Inflammatory macrophage treated with lipopolysaccharide for 1 hour (primary cell): ENCODE measurements at places on chromosomes 3 and 15.

DNA sequence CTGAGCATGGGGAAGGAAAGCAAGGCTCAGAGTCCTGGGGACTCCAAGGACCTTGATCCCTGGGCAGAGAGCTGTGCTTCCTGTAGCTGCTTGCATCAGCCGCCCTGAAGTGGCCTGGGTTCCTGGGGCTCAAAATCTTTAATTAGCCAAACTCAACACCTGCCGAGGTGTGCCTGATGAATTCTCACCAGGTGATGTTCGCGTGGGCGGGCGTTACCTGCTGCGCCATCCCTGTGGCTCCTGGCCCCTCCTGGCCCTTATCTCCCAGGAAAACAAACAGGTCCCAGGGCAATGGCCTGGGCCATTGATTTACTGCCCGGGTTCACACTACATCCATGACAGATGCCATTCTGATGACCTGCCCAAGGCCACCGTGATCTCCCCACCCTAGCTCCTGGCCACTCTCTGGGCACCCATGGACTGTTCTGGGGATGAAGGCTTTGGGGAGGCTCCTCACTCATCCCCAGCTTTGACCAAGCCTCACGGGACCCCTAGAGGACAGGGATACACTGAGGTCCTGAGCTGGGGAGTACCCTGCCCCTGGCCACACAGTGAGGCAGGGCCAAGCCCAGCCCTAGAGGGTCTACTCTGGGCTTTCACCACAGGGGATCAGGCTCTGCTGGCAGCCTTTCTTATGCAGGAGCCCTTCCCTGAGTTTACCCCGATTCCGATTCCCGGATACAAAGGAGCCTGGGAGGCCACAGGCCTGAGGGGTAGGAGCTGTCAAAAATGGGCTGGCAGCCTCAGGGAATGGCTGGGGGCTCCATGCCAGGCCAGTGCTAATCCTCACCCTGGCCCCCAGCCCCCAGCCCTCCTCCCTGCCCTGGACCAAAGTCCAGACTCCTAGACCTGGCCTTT is 5.7 kb downstream of the SLC38A3 start:
- no peak for DNase-seq

DNA sequence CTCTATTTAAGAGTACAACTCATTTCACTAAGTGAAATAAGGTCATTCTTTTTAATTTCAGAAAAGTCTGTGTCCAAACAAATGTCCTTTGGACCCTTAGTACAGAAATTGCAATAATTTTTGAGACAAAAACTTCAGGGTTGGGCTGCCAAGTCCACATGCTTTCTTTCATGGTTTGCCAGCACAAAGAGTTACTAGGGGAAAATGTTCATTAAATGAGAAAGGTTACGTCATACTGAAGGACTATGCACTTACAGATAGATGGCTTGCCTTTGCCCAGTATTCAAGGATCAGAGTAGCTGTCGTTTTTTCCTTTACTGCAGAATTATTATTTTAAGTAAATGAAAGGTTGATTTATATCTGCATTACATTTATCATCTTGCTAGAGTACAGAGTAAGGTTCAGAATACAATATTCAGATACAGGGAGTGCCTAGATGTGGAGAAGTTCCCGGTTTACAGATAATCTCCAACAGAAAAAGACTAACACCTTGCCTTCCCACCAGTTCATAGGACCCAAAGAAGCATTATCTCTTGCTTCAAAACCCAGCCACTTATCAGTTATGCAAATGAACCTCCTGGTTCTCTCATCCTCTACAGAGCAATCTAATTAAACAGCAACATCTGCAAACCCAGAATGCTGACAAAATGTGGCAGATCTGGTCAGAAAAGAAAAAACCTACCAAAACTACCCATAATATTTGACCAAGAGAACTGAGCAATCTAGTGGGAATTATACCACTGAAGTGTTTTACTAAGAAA is 179.3 kb downstream of the FRMD5 start:
- DNase-seq = no peak

- DNase-seq = peak; percentile 48
These were observed 31.6 kb downstream of the TIPARP start for GRCh38 chr3:156705761-156706616.

GRCh38 chr3:194373028-194373427 is 3.5 kb upstream of the LRRC15 start:
- DNase-seq = no peak

DNA sequence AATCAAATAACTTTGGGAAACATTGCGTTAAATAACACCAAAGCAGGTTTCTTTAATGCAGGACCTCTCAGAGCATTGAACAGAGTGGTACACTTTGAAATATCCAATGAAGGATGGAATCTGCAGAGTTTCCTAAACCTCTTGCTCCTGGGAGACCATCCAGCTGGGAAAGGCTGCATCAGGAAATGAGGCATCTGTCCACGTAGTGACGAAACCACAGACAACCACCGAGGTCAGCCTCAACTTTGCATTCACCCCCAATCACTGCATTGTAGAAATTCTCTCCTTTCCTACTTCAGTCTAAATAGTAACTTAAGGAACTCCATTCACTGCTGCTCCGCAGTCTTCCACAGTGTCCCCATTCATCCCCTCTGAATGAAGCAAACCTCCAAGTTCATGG is 41.5 kb upstream of the CDV3 start:
- DNase-seq = no peak

DNA sequence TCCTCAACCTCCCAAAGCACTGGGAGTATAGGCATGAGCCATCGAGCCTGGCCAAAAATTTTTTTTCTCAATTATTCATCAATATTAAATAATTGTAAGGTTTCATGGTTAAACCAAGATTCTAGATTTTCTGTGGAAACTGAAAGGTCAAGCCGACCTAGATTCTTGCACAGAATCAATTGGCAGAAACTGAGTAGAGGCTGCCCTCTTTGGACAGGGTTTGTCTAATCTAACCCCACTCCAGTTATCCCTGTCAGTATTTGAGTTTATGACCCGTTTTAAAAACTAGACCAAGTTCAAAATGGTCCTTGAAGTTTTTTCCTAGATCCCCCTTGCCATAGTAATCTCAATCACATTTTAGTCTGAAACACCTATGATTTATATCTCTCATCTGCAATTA is 8.6 kb upstream of the ADAM10 start:
- no peak for DNase-seq

DNA sequence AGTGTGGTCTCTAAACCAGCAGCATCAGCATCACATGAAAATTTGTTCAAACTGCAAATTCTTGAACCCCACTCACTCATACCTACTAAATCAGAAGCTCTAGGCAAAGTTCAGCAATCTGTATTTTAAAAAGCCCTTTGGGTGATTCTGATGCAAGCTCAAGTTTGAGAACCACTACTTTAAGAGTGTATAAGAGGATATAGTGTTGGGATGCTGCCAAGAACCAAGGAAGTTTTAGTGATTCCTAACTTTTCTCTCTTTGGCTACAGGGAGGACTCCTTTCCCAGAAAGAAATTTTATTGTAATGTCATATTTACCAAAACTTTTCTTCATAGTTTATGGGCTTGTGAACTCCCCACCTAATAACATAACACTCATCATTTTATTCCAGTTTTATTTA is 422.2 kb downstream of the TBC1D5 start:
- DNase-seq = no peak

DNA sequence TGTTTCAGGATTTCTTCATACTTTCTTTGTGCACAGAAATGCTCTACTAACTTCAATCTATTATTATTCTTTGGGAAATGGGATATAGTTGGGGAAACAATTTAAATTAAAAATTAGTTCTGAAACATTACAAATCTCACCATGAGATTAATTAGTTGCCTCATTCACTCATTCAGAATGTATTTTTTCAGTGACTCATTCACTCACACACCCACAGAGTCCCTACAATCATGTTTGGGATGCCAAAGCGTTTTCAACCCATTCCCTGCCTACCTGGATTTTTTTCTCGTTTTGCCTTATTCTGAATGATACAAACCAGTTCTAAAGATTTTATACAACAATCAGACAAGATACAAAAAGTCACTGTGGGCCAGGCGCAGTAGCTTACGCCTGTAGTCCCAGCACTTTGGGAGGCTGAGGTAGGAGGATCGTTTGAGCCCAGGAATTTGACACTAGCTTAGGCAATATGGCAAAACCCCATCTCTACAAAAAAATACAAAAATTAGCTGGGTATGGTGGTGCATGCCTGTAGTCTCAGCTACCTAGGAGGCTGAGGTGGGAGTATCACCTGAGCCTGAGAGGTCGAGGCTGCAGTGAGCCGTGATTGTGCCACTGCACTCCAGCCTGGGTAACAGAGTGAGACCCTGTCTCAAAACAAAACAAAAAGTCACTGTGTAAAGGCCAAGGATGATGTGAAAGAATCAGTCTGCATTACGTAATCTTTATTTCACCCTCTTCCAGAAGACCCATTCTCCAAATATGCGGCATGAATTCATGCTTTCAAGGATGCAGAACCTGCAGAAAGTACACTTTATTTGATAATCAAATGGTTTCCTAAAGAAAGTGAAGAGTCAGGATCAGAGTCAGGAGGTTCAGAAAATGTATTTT is 34.8 kb upstream of the ARHGEF3 start:
- DNase-seq = no peak

- DNase-seq = no peak
These were observed 99.1 kb downstream of the DNASE1L3 start for GRCh38 chr3:58111513-58112184.

DNA sequence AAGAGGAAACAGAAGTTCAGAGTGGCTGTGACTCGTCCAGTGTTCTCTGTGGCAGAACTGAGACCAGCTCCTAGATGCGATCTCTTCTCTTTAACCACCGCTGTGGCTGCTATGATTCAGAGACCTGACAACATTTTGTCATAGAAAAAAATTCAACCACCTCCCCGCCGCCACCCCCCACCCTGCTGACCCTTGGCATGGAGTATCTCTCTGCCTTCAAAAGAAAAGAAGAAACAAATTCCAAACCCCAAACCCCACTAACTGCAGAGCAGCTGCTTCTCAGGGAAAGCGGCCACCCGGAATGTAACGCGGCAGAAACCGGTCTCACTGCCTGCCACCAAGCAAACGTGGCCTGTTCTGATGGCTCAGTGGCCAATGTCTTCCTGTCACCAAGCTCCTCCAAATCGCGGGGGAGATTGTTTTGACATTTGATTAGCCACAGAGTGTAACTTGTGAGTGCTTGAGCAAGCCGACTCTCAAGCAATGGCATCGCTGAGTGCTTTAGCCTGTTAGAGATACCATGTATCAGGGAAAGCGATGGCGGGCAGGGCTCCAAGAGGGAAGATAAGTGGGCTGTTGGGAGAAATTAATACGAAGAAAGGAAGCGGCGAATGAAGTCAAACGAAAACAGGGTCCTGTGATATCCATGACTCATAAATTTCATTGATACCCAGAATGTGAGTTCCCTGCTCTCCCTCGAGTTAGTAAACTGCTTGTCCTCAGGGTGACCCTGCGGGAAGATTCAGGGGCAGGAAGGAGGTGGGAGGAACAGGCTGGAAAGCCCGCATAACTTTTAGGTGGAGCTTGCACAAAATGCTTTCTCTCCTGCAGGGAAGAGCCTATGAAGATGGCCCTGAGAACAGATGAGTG is 44.8 kb upstream of the TLE3 start:
- DNase-seq = peak; percentile 89

DNA sequence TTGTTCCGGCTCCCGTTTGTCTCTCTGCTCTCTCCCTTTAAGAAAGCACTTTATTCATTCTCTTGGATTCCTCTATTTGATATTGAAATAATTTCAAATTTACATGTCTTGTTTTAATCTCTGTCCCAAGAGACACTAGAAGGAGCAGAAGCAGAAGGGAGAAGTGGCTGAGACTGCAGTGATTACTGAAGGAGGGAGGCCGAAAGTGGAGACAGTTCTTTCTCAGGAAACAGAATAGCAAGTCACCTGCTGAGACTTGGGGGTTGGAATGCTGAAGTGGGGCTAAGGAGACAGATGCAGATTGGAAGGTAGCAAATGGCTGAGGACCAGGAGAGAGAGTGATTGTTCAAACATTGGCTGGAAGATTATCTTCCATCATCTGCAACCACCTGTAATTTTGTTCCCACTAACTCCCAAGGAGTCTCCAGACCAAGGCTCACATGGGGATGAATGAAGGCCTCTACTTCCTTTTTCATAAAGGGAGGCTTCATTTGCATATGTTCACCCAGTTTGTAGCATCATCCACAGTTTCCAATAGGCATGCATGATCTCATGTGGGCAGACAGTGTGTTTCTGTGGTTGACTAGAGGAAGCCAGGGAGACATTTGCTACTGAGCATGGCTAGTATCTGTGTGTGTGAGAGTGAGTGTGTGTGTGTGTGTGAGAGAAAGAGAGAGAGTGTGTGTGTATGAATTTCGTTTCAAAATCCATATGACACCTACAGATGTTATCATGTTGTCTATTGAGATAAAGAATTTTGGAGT is 24.0 kb downstream of the LTF start:
- peak; percentile 92 for DNase-seq

DNA sequence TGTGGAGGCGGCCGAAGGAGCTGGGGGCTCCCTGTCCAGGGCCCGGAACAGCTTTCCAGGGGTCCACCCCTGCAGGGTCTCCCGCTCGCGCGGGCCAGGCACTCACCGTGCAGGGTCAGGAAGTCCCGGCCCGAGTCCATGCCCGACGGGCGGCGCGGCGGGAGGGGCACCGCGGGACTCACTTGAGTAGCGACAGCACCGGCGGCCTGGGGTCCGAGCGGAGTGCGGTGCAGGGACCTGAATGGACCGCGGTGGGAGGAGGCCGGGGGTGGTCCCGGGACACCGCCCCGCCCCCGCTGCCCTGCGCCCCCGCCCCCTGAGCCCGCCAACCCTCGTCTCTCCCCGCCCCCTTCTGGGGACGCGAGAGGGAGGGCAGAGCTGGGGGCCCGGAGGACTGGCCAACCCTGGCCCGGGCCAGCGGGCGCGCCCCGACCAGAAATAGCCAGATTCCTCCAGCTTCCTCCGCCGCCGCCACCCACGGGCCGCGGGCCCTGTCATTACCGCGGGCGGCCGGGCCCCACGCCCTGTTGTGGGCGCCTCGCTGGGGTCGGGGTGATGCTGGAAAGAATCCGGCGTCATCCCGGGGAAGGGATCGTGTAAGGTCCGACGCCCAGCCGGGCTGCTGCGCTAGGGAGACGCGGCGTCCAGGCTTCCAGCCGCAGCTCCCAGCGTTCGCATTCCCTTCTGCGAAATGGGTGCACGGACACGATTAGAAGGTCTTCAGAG is at the start of gene PLCD1:
Gene PLCD1 (minus strand): TSS at position 243 of the 726 bp plus-strand sequence. CDS start 103 bp downstream, at position 140.
- peak; percentile 36 for DNase-seq

- no peak for DNase-seq
These were observed 9.2 kb upstream of the MME start for GRCh38 chr3:155070932-155071387.

GRCh38 chr15:97504031-97504792 is 456.3 kb upstream of the ARRDC4 start:
- peak; percentile 87 for DNase-seq

DNA sequence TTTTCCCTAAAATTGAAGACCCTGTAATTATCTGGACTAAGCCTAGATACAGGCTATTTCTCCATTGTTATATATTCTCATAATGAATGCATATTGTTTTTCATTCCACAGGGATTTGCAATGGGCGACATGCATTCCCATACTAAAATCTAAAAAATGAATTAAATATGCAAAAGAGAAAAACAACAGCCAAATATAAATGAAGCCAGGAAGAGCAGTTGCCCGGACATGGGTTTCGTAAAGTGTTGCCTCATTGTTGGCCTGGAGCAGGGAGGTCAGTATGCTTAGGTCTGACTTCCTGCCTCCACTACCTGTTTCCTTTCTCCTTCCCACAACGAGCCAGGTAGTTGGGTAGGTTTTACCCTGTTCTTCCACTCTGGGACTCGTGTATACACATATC is 27.1 kb upstream of the SLCO3A1 start:
- no peak for DNase-seq

GRCh38 chr3:15017191-15017590 is 47.9 kb downstream of the MRPS25 start:
- DNase-seq = no peak
